ENCODE measurements at places on chromosomes 1 and 21.

GRCh38 chr1:155320252-155320651, 442 bp upstream of the RUSC1 start:
- no peak for DNase-seq

DNA sequence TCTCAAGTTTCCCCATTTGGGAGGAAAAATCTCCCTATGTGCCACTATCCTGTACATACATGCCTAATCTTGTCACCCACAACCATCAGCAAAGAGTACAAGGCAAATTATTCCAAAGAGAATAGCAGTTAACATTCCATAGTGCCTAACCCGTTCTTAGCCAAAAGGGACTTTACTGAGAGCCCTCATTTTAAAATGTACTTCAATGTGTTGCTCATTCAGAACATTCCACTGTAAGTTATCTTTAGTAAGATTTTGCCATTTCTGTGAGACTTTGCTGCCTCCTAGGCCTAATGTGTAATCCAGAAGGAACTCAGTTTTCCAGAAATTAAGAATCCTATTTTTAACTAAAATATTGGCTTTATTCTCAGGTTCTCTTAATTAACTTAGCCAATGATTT, 11.3 kb upstream of the MRPL55 start:
- DNase-seq: no peak

- peak; percentile 73 for DNase-seq
Observed at GRCh38 chr1:223230161-223230881, 87.3 kb upstream of the TLR5 start.

DNA sequence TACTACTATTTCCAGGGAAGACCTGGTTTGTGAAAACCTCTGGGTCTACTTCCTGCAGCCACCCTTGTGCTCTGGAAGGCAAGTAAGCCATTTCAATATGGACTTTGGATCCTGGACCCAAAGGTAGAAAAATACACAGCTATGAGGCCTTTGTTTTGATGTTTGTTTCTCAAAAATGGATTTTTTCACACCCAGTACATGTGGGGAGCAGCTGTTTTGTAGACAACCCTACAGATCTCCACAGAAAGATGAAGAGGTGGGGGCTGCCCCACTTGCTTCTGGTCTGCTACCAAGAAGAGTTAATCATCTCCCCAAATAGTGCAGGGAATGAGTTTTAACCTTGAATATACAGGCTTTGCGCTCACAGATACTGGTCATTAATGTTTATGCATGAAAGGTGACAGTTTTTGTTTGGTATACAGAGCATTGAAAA, 29.2 kb downstream of the ZNF281 start:
- DNase-seq: no peak

DNA sequence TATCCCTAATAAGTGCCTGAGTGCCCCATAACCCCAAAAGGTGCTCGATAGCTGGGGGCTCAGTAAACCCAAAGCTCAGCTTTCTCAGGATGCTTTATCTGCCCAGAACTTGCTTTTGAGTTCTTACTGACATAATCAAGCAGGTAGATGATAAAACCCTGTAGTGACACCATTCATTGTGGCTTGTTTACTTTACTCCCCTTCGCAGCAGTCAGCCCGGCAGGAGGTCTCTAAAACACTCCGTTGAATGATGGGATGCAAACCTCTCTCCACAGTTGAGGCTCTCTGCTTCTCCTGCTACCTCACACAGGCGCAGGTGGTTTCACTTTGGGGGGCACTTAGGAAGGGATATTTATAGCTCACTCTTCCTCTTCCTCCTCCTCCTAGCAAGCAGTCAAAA, 349.4 kb downstream of the HLX start:
- DNase-seq: no peak
